ENCODE measurements at places on chromosomes 7 and 10.

- no peak for DNase-seq
These were observed 97.5 kb downstream of the GNAT3 start for GRCh38 chr7:80414331-80414730.

DNA sequence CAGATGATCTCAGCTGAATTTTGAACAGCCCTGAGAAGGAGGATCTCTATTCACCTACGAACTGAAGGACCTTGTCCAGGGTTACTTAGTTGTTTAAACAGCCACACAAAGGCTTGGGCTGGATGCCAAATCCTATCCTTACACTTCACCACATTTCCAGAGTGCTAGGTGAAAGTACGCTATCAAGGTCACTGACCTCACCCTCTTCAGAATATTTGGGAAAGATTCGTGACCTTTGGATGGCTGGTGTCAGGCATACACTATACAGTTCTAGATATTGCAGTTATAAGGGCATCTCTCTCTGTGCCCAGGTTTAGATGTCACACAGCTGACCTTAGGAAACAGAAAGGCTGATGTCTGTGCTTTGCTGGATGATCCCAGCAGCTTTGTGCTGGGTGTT, 61.2 kb upstream of the ABLIM1 start:
- no peak for DNase-seq

- no peak for DNase-seq
These were observed 34.1 kb upstream of the PITRM1 start for GRCh38 chr10:3206511-3207157.

DNA sequence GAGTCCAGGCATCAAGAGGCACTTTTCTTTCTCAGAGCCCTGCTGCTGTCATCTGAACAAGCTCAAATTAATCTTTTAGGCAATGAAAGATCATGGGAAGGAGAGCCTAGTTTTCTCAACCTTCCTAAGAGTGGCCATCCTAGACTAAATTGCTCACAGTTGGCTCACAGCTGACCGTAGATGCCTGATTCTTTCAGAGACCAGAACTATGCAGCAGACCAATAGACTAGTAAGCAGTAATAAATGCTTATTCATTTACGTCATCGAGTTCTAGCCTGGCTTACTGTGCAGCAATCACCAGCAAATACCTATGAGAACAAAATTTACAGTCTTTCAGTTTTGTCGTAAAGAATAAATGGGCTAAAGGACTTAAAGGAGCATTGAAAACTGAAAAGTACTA, 602.9 kb upstream of the GHITM start:
- DNase-seq, result no peak

DNA sequence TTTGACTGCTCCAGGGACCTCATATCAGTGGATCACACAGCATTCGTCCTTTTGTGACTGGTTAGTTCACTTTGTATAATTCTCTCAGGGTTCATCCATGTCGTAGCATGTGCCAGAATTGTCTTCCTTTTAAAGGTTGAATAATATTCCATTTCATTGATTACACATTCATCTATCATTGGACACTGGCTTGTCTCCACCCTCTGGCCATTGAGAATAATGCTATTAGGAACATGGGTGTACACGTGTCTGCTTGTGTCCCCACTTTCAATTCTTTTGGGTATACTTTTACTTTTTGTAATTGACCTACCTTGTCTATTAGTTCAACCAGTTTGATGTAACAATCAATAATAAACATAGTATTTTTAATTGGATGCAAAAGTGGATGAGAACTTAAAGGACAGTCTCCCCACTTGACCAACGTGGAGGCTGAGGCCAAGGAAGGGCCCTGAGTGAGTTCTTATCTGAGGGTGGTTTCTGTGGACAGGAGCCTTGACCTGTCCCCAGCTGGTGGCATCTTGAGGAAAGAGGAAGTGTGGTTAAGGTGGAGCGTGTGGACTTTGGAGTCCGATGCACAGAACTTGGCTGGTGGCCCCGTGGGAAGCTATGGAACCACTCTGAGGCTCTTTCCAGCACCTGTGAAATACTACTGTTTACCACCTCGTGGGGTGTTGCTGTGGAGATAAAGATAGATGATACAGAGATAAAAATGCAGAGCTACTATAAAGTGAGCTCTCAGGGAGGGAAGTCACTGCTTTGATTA, 16.6 kb downstream of the WDFY4 start:
- no peak for DNase-seq

DNA sequence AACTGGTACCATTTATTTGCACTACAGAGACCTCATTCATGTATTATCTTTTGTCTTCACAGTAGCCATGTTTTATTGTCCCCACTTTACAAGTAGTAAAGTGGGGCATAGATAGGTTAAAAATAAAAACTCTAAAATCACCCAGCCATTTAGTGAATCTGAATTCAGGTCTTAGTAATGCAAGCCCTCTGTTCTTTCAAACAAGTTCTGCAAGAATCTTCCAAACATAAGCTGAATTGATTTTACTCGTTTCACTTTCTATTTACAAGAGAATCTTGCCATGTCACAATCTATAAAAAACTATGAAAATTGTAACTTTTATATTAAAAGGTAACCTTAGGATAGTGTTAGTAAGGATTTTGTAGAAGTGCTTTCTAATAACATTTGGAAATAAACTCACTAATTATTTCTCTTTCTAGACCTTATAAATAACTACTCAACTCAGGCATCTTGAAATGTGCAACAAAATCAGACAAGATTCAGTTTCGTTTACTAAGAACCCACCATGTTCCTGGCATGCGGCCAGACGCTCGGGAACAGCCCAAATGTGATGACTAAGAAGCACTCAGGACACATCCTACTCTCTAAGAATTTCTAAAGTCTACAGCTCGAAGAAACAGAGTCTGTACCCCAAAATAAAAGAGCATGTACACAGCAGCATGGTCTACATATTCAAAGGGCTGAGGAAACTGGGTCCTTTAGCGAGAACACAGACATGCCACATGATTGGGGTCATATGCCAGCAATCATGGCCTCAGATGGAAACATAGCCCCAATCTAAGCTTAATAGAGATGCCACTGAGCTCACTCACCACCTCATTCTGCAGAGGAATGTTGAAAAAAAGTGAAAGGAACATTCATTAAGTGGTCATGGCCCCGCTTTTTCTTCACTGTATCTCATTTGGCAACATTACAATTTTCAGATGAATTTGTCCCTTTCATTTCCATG, 167.6 kb downstream of the AMPH start:
- DNase-seq, result no peak

Data from substantia nigra (tissue), 51 donors.